ENCODE measurements at places on chromosomes 16 and 17.

GRCh38 chr17:33962857-33963655, 292.0 kb upstream of the CCL2 start:
- DNase-seq = no peak

DNA sequence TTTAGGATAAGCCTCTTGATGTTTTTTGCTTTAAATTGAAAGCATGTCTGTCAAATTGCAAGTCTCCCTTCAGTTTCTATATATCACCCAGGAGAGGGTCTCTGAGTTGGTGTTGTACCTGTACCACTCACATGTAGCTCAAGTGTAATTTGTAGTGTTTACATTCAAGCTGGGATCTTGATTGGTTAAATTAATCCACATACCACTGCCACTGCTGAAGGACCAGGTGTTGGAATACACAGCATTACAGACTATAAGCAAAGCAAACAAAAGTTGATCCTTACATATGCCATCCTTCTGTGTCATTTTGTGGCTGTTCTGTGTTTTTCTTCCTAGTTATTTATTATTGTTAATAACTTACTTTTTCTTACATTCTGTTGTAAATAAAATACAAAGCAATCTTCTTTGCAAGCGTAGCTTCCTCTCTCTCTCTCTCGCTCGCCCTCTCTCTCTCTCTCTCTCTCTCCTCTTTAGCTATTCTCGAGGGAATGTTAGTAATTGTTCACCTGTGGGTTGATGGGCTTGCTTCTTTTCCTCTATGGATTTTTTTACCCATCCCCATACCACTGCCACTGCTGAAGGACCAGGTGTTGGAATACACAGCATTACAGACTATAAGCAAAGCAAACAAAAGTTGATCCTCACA, 20.8 kb upstream of the NOL11 start:
- DNase-seq = no peak

DNA sequence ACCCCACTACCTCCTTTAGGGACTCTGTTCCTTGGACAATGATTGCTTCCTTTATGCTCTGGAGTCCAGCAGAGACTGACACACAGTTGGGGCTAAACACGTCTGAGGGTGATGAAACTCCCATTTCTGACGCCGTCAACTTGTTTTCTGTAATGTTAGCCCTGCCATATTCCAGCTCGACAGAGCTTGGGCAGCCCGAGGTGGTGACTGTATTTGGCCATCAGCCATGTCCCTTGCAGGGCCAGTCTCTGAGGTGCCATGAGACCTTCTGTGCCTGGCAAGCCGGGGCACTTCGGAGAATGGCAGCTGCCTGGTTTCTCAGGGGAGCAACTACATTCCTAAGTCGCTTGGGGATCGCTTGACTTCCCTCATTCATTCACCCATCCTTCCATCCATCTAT, 278.9 kb upstream of the TNRC6C start:
- DNase-seq = no peak

GRCh38 chr16:77331802-77332586, 102.8 kb downstream of the ADAMTS18 start:
- DNase-seq = no peak

DNA sequence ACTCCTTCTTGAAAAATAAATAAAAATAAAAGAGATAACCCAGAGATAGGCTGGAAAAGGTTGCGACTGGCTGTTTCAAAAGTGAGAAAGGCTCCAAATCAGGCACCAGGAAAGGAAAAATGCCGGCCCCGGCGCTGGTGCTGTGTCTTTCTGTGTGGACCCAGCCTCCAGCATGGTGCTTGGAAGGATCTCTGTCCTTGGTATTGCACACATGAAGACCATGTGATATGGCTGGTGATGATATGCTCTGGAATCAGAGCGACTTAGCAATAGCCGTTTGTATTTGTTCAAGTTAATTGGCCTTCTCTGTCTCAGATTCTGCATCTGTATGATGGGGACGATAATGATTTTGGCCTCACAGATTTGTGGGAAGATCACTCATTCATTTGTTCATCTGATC, 3.4 kb downstream of the WSCD1 start:
- no peak for DNase-seq

DNA sequence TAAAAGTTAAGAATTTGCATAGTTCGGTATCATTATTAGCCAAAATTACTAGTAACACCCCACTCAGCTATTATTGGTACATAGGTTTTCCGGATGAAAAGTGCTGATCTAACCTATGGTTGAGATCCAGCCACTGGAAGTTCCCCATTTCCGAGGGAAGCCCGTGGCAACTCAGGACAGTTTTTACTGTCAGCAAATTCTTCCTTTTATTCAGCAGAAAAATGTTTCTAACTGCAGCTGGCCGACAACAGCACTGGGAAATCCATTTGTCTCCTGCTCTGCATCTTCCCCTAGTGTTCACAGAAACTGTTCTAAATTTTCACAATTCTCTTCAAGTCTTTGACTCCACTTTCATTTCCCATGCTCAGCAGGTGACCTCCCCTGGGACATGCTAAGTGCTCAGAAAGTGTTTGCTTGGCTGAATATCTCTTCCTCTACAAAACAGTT, 15.5 kb upstream of the MMD start:
- DNase-seq = no peak

GRCh38 chr16:27786923-27787625, 237.1 kb downstream of the KATNIP start:
- DNase-seq = no peak
